ENCODE measurements at places on chromosomes 2 and 18.

- DNase-seq, result no peak
Measured at GRCh38 chr2:86068648-86069047, 37.0 kb downstream of the POLR1A start.

DNA sequence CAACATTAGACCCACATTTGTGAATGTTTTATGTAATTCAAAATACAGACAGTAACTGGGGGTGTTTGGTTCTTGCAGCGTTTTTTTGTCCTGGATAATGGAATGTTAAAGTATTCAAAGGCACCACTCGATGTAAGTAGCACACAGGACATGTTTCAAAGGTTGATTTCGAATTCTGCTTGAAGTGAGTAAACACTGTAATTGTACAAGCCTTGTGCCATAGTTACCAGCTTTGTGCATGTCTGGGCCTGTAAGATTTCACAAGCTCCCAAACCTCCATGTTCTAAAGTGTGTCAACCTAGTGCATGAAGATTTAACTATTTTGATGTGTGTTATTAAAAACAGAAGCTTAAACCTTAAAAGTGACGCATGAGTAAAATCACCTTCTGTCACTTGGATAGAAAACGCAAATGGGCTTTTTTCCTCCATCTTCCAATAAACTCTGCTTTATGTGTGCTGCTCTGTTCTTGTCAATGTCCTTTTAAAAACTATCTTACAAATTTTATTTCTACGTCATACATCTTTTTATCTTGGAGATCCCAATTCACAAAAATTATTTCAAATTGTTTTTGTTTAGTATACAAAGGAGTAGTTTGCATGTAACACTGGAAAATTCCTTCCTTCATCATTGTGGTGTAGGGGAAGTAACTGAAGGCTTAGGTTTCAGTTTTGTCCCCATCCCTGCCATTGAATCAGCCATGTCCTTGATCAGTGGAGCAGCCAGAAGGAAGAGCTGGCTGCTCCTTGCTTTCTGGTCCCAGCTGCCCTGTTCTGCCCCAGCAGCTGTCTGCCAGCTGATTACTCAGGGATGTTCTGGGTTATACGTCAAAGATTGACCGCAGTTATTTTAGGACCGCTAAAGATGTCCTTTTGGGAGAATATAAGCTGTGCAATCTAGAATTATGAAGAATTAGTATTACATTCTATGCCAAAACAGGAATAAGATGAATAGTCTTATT, 119.2 kb downstream of the PRKRA start:
- DNase-seq, result no peak

- DNase-seq, result no peak
Measured at GRCh38 chr2:60318544-60318943, 234.9 kb downstream of the BCL11A start.

GRCh38 chr2:9732824-9733223, 102.0 kb upstream of the YWHAQ start:
- DNase-seq, result no peak

DNA sequence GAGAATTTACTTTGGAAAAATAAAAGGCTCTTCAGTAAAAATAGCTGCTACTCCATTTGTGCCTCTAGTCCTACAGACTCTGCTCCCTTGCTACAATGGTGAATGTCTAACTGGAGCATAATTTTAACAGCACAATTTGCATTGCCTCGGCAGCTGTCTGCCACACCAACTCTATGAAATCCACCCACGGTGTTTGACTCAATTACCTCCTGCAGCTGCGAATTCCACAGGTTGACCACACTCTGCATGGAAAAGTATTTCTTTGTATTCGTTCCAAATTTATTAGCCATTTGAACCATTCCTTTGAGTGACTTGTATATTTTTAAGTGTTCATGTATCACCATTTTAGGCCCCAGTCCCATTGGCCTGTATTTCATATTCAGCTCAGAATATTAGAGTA, 182.1 kb upstream of the CCDC68 start:
- DNase-seq, result no peak

Measured in CD4-positive, alpha-beta T cell treated with Interleukin-6 at 100 ng/mL for 8 hours (primary cell).